Stimulated activated CD4-positive, alpha-beta T cell treated with anti-CD3 and anti-CD28 coated beads, Interleukin-12 subunit alpha, Interleukin-12 subunit beta, amount 100 ng/mL, for 48 hours (primary cell): ENCODE measurements at places on chromosomes 13 and 19.

DNA sequence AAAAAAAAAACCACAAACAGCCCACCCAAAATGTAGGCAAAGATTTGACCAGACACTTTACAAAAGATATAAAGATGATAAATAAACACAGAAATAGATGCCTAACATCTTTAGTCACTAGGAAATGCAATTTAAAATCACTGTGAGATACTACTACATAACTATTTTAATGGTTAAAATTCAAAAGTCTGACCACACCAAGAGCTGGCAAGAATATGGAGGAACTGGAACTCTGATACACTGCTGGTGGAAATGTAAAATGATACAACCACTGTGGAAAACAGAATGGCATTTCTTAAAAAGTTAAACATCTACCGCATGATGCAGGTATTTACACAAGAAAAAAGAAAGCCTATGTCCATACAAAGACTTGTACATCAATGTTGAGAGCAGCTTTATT lies 26.8 kb downstream of the VWA8 start:
- no peak for DNase-seq

GRCh38 chr13:42612021-42612765 lies 38.2 kb downstream of the TNFSF11 start:
- DNase-seq: no peak

GRCh38 chr13:80083081-80083852 lies 257.7 kb downstream of the SPRY2 start:
- DNase-seq: no peak

DNA sequence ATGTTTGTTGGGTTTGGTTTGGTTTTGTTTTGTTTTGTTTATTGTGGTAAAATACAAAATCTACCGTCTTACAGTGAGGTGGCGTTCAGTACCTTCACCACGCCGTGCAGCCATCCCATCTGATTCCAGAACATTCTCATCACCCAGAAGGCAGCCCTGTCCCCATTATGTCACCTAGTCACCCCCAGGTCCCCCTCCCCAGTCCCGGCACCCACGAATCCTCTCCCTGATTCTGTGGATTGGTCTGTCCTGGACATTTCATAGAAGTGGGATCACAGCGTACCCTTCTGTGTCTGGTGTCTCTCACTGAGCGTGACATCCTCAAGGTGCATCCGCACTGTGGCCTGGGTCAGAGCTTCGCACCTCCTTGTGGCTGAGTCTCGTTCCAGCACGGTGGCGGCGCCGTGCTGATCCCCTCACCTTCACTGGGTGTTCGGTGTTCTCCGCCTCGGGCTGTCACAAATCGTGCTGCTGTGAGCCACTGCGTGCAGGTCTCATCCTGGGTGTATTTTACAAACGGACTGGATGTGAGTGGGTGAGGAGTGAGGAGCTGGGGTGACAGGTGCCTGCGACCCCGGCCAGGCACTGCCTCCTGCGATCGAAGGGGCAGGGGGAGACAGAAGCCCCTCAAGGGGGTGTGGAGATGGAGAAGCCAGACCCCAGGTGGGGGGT lies 580 bp upstream of the TEKTIP1 start:
- DNase-seq: no peak

- DNase-seq: no peak
Measured at GRCh38 chr13:39362652-39363381, 240.2 kb downstream of the LHFPL6 start.

- no peak for DNase-seq
Measured at GRCh38 chr19:39752390-39752789, 14.6 kb upstream of the CLC start.

DNA sequence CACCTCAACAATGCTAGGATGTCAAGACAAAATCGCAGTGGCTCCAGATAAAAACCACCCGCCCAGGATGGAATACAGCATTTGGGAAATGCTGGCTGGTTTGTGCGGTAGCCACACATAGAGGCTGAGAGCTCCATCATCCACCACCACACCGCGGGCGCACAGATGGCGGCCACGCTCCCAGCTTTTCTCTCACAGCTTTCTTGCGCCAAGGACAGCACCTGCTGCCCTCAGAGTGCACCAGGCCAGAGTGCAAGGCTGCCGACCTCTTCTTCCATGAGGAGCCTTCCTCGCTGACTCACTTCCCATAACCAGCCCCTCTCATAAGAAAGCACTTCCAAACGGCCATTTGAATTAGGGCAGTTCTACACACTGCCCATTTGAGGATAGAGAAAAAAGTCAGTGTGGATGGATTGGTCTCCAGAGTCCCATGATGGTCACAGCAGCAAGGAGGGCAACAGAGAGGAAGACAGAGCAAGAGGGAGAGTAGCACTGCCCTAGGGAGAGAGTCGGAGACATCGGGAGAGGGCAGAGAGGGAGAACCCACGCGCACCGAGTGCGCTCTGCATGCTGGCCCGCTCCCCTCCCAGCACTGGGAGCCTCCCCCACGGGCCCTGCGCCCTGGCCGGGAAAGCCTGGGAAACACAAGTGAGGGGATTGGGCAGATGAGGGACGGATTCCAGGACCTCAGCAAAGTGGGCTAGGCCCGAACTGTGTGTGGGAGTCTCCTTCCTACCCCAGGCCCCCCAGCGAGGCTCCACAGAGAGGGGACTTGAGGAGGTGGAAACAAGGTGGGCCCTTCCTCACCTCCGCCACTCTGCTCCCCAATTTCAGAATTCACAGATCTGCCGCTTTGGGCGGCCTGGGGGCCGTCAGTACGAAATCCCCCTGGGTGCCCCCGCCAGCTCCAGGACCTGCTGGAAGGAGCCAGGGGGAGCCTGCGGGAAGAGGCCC lies 156.9 kb downstream of the USP12 start:
- DNase-seq: no peak

- no peak for DNase-seq
Measured at GRCh38 chr13:111282997-111283396, 37.4 kb upstream of the TEX29 start.

DNA sequence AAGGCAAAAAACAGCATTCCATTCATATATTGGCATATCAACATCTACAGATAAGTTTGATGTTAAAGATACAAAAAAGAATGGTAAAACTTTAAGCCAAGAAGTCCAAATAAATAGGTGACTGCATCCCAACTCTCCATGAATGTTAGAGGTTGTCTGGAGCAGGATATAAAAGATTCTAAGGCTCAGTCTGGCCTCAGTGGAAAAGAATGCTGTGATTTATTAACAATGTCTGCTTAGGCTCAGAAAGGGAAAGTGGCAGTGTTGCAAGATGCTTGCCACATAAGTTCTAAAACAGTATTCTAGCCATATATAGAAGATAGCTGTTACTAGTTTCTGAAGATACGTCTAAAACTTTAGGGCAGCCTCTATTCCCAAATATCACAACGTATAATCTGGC lies 179.8 kb upstream of the NBEA start:
- no peak for DNase-seq

GRCh38 chr19:12745166-12745897 lies 6.3 kb upstream of the BEST2 start:
- no peak for DNase-seq

DNA sequence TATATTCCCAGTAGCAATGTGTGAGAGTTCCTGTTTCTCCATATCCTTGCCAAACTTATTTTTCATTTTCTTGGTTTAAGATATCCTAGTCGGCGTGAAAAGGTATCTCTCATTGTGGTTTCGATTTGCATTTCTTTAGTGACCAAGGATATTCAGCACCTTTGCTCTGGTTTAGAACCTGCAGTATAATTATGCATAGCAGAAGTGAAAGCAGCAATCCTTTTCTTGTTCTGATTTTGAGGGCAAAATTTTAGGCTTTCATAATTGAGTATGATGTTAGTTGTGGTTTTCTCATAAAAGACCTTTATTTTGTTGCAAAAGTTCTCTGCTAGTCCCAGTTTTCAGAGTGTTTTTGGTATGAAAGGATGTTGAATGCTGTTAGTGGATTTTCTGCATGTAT lies 491.0 kb downstream of the FGF9 start:
- DNase-seq: no peak

DNA sequence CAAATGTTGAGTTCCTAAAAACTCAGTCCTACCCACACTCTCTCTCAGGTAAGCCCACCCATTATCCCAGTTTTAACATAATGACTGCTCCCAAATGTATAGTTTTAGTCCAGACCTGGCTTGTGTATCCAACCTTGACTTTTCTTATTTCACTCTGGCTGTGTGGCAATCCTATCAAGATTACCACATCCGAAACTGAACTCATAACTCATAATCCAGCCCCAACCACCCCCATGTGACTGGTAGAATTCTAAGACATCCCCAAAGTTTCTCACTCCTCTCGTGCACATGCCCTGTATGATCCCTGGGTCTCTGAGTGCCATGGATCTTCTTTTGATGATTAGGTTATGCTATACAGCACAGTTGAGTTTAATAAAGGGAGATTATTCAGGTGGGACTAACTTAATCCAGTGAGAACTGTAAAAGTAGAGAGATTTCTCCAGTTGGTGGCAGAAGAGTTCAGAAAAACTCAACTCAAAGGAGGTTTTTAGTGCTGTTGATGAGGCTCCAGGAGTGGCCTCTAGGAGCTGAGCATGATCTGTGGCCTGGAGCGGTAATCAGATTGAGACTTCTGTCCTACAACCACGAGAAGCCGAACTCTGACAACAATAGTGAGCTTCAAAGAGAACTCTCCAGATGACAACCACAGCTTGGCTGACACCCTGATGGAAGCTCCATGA lies 413.4 kb downstream of the ZNF536 start:
- DNase-seq: no peak

GRCh38 chr13:101739382-101740178 lies 287.1 kb downstream of the ITGBL1 start:
- no peak for DNase-seq

- DNase-seq: no peak
Measured at GRCh38 chr13:72295153-72295552, 428.1 kb upstream of the DACH1 start.

GRCh38 chr13:48112896-48113755 lies 18.2 kb upstream of the MED4 start:
- DNase-seq: no peak

DNA sequence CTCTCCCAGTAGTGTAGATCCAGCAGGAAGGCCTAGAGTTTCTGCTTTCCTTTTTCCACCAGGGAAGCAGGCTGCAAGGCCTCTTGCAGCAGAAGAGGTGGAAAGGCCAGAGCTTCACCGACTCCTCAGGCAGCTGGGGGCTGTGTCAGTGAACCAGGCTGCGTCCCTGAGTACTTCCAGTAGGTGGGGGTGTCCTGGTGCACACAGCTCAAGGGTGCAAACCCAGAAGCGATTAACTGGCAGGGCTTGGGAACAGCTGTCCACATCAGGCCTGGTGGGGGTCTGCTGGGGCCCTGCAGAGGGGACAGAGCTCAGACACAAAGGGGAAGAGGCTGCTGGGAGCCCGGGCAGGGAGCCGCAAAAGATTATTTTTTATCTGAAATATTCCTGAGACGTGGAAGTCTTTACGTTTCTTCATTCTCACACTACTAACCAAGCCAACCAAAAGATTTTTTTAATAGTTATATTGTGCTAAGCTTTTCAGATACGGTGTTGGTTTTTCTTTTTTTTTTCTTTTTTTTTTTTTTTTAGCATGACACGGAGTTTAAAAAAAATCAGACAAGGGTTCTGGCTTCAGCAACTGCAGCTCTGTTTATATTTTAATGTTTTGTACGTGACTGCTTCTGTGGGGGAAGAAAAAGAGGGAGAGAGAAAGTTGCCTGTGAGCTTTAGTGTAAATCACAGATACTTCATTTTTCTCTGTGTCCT lies 11.0 kb downstream of the TSHZ3 start:
- DNase-seq: no peak
